RKO (cell line): ENCODE measurements at places on chromosomes 13 and 19.

DNA sequence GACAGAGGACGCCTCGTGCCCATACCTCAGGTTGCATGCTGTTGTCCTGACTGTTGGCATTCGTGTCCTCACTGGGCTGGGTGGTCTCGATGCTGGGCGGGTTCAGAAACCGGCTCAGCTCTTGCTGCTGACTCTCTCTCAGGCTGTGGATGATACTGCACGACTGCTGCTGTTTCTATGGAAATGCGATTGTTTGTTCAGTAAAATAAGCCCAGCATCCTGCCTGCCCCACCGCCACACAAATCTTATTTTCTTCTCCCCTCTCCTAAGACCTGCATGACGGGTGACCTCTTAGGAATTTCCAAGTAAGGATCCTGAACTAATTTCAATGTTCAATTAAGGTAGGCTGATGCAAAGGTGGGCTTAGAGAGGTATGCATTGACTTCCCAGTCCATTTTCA is 356.5 kb downstream of the NALCN start:
- DNase-seq, result no peak

DNA sequence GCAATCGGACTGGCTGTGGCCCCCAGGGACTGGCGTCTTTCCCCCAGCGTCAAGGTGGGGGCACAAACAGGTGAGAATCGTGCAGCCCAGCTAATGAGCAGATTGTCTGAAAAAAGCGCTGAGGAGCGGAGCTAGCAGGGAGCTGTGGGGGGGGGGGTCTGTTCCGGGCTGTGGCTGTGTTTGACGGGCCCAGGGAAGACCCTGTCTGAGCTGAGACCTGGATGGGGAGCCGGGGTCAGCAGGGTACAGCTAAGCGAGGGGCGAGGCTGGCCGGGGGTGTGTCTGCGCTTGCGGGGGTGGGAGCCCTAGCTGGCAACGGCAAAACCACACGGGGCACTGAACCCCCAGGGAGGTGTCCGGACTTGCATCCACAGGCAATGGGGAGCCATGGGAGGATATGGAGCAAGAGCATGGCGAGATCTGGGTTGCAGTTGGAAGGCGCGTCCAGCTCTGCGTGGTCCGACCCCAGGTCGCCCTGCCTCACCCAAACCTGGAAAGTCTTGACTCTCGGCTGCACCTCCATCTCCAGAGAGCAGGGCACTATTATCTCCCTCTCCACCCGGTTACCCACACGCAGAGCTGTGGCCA is 4.6 kb downstream of the LINGO3 start:
- DNase-seq, result no peak

DNA sequence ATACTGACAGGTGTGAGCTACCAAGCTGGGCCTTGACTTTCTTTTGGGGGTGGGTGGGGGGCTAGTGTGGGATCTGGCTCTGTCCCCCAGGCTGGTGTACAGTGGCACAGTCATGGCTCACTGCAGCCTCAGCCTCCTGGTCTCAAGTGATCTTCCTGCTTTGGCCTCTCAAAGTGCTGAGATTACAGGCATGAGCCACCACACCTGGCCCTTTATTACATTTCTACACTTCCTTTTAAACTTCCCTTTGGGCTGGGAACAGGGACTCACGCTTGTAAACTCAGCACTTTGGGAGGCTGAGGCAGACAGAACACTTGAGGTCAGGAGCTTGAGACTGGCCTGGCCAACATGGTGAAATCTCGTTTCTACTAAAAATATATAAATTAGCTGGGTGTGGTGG is 12.0 kb downstream of the FTL start:
- DNase-seq, result no peak

DNA sequence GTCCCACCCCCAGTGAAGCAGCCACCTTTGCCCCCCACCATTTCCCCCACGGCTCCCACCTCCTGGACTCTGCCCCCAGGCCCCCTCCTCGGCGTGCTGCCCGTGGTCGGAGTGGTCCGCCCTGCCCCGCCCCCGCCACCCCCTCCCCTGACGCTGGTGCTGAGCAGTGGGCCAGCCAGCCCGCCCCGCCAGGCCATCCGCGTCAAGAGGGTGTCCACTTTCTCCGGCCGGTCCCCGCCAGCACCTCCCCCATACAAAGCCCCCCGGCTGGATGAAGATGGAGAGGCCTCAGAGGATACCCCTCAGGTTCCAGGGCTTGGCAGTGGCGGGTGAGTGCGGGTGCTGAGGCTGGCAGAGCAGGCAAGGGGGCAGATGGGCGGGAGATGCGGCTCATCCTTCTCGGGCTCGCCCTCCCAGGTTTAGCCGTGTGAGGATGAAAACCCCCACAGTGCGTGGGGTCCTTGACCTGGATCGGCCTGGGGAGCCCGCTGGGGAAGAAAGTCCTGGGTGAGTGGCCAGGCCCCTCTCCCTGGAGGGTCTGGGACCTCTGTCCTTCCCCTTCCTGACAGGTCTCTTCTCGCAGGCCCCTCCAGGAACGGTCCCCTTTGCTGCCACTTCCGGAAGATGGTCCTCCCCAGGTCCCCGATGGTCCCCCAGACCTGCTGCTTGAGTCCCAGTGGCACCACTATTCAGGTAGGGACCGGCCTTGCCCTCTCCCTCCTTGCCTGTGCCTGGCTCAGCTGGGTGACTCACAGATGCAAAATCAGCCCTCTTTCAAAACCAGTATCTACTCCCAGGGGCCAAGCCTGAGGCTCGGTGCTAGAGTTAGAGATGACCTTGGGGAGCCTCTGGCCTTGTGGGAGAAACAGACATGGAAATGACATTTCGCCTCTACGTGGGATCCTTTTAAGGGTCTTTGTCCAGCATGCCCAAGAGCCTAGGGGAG is 8.8 kb downstream of the IGFLR1 start:
- DNase-seq, result no peak

DNA sequence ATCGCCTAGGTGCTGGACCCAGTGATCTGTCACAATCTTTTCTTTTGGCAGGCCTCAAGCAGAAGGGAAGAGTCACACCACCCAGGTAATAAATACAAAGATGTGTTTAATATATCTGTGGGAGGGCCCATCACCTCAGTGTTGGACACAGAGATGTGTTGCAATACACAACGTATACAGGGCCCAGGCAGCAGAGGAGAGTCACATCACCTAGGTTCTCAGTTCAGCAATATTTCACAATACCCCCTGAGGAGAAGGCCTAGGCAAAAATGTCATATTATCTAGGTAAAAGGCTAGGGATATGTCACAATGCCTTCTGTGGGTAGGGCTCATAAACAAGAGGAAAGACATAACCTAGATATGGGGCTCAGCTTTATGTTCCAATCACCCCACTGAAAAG is 53.5 kb upstream of the ZNF728 start:
- DNase-seq, result no peak

DNA sequence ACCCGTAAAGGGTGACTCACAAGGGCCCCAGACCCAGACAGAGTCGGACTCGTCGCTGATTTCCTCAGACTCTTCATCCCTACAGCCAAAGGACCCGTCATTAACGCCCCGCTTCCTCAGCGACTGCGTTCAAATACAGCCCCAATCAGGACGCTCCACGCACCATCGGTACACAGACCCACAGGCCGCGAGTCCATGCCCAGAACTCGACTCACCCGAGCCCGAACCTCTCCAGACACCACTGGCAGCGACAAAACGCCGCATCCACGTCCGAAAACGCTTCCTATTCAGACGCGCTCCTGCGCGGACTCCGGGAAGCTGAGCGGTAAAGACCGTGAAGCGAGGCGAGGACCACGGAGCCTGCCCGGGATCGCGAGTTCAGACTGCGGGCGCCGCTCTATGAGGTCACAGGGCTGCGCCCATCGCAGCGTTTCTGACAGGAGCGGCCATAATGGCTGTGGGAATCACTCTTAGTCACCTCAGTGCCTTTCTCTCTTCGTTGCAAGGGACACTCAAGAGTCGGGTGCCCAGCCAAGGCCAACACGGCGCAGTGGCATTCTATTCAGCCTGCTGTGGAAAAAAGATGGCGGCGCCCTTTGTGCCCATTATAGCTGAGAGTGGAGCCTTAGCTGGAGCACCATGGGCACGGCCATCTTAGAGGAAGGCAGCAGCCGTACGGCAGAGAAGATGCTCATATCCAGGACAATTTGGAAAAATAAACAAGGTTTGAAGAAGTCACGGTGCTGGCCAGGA is at the start of gene ZNF614:
TSS of gene ZNF614 (minus strand) at position 353 of the 753 bp plus-strand sequence. CDS start 2,634 bp downstream, outside the sequence.
- DNase-seq, result no peak

- no peak for DNase-seq
Measured at GRCh38 chr19:1907563-1908363, 2.6 kb downstream of the ADAT3 start.

DNA sequence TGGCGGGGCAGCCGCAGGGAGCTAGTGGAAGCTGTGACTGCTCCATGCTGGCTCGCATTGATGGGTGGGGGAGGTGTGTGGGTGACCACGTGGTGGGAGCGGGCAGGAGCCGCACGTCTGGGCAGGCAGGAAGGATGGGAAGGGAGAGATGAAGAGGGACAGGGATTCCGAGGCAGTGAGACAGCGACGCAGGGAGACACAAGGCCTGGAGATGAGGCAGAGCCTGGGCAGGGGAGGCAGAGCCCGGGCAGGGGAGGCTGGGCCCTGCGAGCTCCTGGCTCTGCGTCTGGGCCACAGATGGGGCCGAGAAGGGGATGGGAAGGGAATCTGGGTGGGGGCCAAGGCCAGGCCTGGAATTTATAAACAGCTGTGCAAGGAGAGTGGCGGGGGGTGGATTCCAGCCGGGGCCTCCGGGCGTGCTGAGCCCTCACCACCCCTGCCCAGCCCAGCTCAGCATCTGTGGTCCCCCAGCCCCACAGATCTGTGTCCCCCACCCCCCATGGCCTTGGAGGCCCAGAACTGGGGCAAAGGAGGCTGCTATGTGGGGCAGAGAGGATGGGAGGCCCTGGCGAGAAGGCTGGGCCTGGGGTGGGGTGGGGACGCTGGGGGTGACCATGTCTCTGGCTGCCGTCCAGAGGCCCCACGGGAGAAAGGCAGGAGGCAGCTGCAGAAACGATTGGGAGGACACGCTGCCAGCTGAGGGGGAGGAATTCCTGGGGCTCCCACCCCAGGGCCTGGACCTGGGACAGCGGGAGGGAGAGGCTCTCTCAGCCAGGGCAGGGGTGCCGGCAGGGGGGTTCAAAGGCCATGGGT is 6.0 kb downstream of the EHD2 start:
- no peak for DNase-seq
